Stimulated activated CD8-positive, alpha-beta memory T cell treated with anti-CD3 and anti-CD28 coated beads, Interleukin-12 subunit alpha, Interleukin-12 subunit beta, amount 100 ng/mL, for 4 hours (primary cell): ENCODE measurements at places on chromosomes 2 and 18.

- no peak for DNase-seq
Observed at GRCh38 chr2:196160101-196160500, 11.3 kb downstream of the STK17B start.

DNA sequence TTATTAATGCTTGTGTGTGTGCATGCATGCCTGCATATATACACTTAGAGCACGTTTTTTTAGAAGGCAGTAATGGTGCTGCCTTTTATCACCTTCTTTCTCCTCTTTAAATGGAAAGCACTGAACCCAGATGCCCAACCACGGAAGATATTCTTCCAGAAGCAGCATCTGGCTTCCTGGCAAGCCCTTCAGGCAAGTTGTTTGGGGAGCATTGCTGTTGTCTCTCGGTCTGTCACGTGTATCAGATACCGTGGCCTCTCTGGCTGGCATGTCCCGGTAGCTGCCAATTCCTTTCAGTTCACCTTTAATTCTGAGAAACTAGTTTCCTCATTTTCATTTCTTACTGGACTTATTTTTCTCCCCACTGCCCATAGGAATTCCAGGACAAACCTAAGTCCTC lies 587.8 kb downstream of the ARHGAP15 start:
- DNase-seq = no peak

DNA sequence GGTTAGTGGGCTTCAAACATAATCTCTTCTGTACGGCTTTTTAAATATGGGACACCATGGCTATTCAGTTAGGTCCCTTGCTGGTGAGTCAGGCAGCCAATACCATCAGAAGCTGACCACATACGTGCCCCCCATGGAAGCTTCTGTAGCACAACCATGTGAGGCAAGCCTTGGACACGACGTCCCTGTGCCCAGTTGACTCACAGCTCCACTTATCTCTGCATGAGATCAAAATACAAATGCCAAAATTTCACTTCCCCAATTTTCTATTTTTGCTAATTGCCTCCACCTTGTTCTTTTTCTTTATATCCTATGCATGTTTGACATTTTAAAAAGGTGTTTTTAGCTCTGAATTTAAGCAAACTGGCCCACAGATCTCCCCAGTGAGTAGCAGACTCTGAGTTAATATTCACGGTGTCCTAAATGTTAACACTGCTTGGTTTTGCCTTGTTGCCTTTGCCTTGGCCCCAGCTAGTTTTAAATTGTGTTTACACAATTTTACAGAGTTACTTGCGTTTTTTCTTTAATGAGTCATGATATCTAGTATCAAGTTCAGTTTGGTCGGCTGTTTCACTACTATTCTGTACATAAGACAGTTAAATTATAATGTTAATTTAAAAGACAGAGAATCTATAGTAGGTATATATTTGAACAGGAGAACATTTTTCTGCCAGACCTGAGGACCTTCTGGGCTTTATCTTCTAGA lies 77.5 kb downstream of the CDCA7 start:
- DNase-seq = no peak

GRCh38 chr2:241359481-241360045 lies 3.5 kb downstream of the FARP2 start:
- no peak for DNase-seq

- no peak for DNase-seq
Observed at GRCh38 chr2:170222842-170223241, 44.9 kb downstream of the MYO3B start.

GRCh38 chr2:193476171-193476800 lies 1281.6 kb upstream of the TMEFF2 start:
- no peak for DNase-seq

DNA sequence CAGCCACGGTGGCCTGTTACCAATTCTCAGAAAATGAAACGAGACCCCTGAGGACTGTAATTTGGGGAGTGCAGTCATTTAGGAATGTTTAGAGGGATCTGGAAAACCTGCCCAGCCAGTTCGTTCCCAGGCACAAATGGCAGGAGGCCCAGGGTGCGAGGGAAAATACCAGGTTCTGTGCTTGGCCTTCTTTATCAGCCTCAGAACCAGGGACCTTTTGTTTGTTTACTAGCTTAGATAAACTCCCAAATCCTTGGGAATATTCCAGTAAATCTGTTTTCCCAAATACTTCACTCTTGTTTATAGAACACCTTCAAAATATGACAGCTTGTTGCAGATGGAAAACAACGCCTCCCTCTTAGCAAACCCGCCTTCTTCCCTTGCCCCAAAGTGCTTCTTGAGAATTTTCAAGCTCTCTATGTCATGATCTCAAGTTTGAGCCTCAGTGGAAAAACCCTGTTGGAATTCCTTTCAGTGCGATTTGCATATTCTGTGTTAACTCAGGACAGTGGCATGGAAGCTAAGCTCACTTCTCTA lies 400.3 kb upstream of the SMIM21 start:
- DNase-seq = no peak

DNA sequence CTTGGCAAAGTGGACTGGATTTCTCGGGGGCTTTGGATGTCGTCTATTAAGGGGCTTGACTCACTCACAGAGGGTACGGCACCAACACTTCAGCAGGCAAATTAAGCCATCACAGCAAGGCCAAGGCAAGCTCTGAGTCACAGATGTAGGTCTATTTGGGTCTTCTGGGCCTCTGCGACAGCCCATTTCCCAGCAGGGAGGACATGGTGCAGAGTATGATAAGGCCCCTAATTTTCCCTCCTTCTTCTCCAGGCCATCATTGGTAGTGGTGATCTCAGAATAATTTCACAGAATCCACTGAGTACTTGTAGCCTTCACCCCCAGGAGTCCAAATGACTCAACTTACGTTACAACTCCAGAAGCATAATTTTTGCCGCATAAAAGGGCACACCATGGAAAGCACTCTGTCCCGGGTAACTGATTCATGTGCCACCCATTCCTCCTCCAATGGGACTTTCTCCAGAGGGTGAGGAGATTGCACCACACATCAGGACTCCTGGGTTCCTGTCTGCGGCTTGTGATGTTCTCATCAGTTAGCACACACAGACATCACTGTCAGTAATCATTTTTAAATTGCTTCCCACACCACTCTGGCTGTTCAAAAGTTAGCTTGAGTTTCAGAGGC lies 164.9 kb downstream of the TXNL1 start:
- DNase-seq = no peak

DNA sequence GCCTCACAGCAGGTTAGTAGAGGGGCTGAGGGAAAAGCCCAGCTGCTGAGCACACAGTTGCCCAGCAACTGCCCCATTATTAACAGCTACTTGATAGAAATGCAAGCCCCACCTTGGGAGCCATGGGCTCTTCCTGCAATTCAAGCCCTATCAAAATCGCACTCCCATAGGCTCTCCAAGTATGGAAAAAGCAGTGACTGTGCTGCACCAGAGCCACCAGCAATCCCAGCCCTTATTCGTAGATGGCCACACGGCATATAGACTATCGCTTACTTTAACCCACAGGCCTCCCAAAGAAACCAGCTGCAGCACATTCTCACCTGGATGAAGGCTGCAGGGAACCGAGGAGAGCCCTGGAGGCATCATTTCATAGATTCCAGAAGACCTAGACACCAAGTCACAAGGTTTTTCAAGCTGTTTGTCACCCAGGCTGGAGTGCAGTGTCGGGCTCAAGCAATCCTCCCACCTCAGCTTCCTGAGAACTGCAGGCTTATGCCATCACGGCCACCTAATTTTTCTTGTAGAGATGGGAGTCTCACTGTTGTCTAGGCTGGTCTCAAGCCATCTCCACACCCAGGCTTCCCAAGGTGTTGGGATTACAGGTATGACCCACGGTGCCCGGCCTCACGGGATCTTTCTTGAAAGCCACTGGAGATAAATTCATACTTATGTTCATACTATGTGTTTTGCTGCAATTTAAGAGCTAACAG lies 11.3 kb downstream of the NCL start:
- DNase-seq = no peak

DNA sequence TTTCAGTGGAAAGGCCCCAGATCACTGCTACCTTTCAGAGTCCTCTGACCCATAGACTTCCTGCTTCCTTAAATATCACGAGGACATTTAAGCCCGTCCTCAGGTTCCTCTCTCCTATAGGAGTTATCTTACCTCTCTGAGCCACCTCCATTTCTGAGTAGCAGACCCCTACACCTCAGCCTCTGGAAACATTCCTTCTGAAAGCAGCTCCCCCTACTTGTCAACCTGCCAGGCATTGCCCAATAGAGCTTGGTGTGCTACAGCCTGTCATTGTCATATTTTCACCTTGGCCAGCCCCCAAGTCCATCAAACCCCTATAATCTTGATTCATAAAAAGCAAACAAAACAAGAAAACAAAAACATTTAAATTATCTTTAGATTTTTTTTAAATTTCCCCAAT lies 717.9 kb upstream of the SLC8A1 start:
- DNase-seq = no peak

GRCh38 chr2:146203064-146203624 lies 1641.7 kb upstream of the ACVR2A start:
- no peak for DNase-seq

DNA sequence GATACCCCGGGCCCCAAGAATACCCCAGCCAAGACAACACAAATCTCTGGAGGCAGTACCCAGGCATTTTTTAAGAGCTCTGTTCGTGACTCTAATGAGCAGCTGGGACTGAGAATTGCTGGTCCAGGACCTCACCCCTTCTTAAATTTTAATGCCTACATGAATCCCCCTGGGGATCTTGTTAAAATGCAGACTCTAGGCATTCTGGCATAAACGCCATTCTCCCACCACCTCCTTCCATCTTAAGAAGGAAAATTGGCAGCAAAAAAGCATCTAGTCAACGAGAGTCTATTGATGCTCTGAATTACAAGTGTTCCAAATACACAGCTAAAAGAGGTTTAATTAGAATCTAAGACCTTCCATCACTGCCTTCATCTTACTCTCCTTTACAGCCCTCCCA lies 5.0 kb downstream of the CHST10 start:
- no peak for DNase-seq

DNA sequence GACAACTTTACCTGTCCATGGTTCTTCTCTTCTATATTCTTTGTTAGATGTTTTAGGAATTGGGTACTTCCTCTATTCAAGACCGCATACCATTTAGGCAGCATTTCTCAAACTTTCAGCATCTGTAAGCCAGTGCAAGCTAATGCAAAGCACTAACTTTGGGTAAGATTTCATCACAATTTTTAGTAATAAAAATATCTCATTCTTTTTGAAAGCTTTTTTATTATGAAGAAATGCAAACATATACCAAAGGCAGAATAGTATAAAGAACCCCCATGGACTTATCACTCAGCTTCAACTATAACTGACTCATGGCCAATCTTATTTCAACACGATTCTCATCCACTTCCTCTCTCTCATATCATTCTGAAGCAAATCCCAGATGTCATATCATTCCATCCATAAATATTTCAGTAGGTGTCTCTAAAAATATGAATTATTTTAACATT lies 32.9 kb downstream of the INO80C start:
- DNase-seq = no peak

DNA sequence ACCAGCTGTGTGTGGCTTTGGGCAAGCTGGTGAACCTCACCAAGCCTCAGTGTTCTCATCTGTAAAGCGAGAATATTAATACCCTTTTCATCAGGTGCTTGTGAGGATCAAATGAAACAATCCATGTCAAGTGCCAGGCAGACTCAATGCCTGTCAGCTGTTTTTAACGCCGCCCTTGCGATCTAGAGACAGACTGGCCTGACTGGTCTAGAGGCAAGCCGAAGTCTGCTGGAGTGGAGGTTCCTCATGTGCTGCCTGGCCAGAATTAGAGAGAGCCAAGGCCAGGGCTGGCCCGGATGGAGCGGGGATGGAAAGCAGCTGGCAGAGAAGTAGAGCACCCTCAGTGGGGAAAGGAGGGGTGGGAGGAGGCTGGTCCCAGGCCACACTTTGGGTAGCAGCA lies 74.5 kb upstream of the B3GNT7 start:
- DNase-seq = no peak

DNA sequence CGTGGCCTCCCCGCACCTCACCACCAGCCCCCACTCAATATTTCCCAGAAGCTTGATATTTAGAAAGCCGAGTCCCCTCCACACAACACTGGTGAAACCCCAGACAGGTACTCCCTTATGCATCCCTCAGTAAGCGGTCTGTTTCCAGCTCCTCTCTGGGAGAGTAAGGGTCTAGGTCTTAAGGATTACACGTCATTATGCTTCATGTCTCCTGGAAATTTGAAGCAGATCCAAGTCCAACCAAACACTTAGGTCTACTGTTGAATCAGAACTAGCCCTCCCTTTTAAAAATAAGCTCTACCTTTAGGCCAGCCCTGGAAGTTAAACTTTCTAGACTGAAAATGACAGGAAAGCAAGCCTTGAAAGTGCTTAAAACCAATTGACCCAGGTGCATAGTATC lies 1.5 kb upstream of the OST4 start:
- no peak for DNase-seq

GRCh38 chr2:85889627-85890281 lies 964 bp upstream of the ST3GAL5 start:
- no peak for DNase-seq
